ENCODE measurements at places on chromosomes 3 and 15.

DNA sequence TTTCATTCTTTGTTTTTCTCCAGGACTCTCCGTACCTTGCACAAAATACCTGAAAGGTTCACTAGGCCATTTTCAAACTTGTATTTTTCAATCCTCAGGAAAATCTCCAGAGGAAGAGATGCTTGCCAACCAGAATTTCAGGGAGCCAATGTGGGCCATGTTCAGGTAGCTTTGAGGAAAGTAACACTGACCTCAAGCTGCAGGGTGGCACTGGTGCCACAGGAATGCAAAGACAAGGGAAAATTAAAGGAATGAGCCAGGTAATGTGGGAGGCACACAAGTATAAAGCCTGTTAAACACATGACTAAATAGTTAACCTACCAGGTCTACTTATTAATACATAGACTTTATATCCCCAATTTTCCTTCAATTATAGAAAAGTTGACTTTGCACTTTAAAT, 51.9 kb upstream of the GAP43 start:
- no peak for DNase-seq

- DNase-seq = no peak
These were observed 512.6 kb downstream of the PLOD2 start for GRCh38 chr3:145648396-145648795.

- DNase-seq = no peak
These were observed 138.6 kb downstream of the IMPG2 start for GRCh38 chr3:101181801-101182200.

DNA sequence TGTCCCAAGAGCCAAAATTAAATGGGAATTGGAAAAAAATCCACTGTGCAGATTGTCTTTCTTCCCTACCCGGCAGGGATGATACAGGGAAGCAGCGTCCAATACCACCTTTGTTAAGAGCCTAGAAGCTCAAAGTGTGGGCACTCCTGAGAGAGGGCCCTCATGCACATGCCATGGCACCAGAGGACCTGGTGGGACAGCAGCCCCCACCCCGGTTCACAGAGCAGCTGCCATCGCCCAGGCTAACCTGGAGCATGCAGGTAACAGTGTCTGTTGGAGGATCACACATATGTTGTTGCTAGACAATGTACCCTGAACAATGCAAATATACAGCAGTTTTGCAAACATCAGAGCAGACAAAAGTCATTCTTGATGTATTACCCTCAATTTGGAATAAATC, 206.5 kb downstream of the TJP1 start:
- DNase-seq = no peak

DNA sequence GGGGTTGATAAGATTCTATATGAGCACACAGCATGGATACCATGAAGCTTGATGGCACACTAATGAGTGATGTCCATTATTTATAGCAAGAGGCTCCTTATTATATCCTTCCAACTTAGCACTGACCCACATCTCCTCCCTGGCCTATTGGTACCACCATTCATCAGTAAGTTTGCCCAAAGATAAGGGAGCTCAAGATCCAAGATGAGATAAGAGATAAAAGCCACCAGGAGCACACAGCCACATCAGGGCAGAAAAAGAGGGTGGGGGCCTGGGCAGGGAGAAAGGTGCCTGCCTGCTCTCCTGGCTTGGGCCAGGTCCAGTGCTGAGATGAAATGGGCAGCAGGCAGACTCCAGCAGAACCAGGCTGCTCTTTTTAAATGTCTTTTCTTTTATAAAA, 4.4 kb upstream of the PPP1R14D start:
- no peak for DNase-seq

GRCh38 chr3:121696186-121696585, 35.5 kb upstream of the HCLS1 start:
- no peak for DNase-seq

DNA sequence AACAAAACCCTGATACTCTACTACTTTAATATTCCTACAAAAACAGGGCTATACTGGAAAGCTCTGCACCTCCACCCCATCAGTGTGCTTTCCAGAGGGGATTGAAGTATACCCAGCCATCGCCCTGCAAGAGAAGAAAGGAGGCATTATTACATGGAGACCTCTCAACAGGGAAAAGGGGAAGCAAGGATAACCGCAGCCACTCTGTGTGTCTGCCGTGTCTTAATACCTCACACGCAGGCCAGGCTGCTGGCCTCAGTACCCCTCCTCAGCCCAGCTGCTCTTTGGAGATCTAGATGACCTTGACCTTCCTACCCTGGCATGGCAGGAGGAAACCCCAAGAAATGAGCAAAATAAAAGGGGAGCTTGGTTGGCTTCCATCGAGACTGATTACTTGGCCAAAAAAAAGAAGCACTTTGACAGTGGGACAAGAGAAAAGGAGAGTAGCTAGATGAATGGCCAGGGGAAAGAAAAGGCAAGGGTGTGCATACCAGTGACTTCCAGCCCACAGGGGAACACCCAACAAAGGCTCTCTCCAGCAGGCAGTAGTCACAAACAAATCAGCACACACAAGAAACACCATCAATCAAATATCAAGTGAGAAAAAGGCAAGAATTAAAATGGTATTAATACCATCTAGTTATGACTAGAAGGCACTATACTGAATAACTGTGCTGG, 129.4 kb downstream of the STT3B start:
- no peak for DNase-seq

- no peak for DNase-seq
These were observed 17.0 kb downstream of the YEATS2 start for GRCh38 chr3:183714622-183715021.

- DNase-seq = no peak
These were observed 173.8 kb downstream of the ADAMTS17 start for GRCh38 chr15:100167884-100168375.

- DNase-seq = no peak
These were observed 304.4 kb downstream of the BCHE start for GRCh38 chr3:165532851-165533250.
